Central memory CD8-positive, alpha-beta T cell (primary cell): ENCODE measurements at places on chromosomes 6 and 20.

DNA sequence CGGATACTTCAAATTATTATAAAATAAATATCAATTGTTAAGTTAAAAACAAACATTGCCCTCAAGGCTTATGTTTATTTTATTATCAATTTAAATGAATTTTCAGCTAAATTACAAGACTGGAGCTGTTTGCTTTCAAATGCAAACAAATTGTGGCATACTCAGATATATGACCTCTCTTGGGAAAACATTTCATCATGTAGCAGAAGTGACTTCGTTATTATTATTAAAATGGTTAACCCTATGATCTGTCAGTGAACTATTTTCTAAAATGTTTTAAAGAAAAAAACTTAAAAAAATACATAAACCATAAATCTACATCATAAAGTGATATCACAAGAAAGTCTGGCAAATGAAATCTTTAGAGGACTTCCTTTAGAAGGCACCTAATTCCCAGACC is 72.5 kb downstream of the MAN1A1 start:
- DNase-seq = no peak

DNA sequence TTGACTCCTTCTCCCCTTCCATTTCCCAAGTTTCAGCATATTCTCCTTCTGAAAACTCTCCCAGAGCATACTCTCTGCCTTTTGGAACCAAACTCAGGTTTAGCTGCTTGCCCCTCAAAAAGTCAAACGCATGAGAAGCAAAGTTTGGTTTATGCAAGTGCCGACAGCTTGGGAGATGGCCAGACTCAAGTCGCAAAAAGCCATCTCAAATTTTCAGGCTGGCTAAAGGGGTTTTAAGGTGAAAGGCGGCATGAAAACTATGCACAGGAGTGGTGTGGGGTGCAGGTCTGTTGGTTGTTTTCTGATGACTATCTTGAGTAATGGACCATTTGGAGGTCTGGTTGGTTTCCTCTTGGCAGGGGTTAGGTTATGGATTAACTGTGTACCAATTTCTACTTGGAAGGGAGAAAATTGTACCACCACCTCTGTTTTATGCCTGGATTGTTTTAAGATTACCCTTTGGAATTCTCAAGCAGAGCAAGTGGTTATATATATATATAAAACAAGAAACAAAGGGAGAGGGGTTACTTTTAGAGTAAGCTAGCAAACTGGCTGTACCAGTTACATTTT is 52.4 kb upstream of the SCGN start:
- DNase-seq = no peak

GRCh38 chr6:116971959-116972358 is 94.9 kb downstream of the RFX6 start:
- DNase-seq = no peak

- no peak for DNase-seq
These were observed at the start of gene JAG1 for GRCh38 chr20:10673842-10674683. JAG1 (minus strand) TSS chr20:10673999; CDS start chr20:10673530, 469 bp downstream.

DNA sequence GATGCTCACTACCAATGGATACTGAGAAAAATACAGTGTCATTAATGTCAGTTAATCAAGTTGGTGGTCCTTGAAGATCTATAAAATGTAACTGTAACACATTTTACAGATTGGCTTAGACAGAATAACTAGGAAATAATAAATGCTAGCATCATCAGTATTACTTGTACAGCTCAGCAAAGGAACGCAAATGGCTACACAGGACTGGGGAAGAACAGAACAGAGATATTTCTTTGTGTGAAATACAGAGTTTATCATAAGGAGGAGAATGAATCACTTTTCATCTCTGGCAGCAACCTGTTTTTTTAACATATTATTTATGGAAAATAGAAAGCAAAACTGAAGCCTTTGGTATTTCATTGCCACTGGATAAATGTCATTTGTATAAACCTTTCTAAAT is 8.2 kb upstream of the QKI start:
- no peak for DNase-seq

GRCh38 chr6:133553652-133554051 is 312.5 kb downstream of the EYA4 start:
- no peak for DNase-seq

GRCh38 chr6:41589223-41589622 is 43.0 kb downstream of the FOXP4 start:
- DNase-seq = no peak

DNA sequence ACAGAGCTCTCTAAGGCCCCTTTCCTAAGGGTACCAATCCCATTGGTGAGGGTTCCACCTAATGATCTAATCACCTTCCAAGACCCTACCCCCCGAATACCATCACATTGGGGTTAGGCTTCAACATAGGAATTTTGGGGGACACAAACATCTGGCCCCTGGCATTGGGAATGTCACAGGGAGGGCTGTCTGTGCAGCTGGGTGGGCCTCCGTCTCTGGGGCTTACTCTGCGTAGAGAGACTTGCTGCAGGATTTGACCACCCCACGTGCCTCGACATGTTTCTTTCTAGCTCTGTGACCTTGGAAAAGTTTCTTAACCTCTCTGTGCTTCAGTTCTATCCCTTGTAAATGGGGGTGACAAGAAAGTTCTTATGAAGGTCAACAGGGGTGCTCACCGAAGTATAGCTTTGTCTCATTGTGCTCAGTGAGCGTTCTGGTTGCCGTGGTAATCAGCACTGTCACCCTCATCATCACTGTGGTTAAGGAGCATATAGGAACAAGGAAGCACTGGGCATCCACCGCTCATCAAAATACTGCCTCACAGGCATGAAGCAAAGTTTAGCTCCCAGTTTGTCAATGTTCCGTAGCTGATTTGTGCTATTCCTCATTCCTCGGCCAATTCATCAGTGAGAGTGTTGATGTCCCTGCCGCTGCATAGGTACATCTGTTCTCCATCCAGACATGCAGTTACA is 152.8 kb downstream of the SYCP2 start:
- no peak for DNase-seq

- no peak for DNase-seq
These were observed 76.8 kb downstream of the OLIG3 start for GRCh38 chr6:137417396-137417795.

GRCh38 chr6:88246654-88247053 is 80.5 kb upstream of the CNR1 start:
- no peak for DNase-seq

DNA sequence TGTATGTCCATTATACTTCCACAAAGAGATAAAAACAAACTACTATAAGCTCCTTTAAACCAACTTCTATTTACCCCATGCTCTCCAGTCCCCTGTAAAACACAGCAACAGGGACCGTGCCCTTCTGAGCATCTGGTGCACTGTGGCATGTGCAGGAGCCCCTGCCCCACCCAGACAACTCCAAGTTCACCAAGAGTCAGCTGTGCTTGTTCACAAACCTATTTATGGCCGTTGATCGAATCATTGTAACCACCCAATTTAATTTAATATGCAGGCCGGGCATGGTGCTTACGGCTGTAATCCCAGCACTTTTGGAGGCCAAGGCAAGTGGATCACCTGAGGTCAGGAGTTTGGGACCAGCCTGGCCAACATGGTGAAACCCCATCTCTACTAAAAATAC is 13.7 kb upstream of the BLCAP start:
- no peak for DNase-seq

GRCh38 chr6:35043381-35044130 is 97.6 kb downstream of the TCP11 start:
- DNase-seq = no peak

DNA sequence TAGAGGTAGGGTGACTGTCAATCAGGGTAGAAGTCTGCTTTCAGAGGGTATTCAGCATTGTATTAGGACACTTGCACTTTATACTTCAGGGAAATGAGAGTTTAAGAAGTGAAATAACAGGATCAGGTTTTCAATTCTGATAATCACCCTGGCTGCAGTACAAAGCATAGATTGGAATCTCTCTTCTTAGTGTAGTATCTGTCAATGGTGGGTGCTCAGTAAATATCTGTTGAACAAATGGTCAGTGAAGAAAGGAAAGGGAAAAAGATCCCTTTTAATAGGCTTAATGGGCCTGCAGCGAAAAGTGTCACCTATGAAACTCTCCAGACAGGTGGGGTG is 18.7 kb downstream of the TUBB2B start:
- no peak for DNase-seq

DNA sequence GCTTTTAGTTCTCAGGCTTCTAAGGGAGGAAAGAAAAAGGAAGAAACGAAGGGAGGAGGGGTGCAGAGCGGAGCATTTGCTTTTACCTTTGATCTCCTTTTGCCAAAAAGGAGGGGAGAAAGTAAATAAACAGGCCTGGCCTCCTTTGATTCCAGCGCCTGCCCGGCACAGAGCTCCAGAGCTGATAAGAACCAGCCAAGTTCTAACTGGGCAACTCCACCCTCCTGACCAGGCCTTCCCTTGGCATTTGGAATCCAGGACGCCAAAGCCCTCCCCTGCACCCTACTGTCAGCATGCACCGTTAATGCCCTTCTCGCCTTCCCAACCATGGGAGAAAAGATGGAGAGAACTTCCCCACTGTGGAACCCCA is 120.8 kb upstream of the PTPN1 start:
- DNase-seq = no peak

- DNase-seq = no peak
These were observed 16.2 kb upstream of the SGK2 start for GRCh38 chr20:43542674-43543073.

- no peak for DNase-seq
These were observed 9.7 kb downstream of the PTCHD4 start for GRCh38 chr6:48101290-48101689.

- no peak for DNase-seq
These were observed 87.0 kb downstream of the HIVEP2 start for GRCh38 chr6:142857796-142858555.

DNA sequence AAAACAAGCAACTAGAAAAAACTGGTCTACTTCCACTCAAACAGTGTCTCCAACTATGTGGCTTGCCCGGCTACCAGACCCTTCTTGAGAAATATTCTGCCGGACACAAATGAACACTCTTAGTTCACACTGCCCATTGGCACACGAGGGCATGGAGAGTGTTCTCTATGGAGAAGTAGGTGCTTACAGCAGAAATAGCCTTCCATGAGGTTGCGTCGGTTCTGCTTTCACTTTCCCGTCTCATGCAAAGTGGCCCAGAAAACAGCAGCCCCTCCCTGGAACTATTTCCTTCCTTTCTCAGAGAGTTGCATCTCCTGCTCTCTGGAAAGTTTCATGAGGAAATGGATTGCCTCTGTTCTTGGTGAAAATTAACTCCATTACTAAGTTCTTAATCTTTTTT is 9.5 kb upstream of the HLA-DOA start:
- peak; percentile 41 for DNase-seq

DNA sequence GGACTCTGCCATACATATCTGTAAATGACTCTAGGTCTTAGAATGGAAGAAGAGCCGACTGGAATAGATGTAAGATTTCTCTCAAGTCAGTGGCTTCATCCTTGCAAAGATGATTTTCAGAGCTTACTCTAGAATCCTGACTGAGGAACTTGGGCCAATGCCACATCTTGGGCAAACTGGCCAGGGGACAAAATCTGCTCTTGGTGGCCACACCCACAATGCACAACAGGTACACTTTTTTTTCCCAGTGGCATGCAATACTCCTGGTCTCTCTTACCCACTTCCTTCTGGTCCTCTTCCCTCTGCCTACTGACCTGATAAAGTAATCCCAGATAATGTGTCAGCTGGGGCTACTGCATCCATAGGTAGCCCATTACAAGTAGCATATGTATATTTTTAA is 13.4 kb downstream of the CLIC5 start:
- no peak for DNase-seq

DNA sequence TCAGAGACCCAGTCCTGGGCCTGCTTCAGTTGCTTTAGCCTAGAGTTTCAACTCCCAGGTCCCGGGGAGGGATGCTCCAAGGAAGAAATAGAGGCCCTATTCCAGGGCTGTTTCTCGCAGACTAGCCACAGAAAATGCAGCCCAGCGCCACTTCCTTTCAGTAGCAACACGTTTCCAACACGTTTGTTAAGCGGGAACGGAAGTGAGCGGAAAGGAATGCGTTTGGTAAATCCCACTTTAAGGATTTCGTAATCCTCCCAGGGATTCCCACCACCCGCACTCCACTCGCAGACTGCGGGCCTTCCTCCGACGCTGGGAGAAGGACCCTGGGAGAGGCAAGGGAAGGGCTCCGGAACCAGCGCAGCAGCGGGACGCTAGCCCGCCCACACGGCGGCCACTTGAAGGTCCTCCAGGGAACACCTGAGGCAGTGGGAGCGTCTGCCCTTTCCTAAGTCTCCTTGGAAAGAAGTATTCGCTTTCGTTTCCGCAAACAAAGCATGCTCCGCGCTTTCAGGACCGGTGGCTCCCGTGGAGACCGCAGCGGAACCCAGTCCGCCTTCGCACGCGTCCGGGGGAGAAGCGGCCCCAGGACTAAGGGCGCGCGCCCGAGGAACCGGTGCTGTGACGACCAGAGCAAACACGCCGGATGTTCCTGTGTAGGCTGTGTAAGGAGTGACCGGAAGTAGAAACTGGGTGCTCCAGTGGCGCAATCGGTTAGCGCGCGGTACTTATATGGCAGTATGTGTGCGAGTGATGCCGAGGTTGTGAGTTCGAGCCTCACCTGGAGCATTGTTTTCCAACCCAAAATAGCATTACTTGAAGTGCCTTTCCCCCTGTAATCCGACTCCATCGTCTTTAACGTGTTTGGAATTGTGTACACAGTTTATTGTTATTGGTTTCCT is 227.6 kb upstream of the PRSS16 start:
- DNase-seq = no peak

DNA sequence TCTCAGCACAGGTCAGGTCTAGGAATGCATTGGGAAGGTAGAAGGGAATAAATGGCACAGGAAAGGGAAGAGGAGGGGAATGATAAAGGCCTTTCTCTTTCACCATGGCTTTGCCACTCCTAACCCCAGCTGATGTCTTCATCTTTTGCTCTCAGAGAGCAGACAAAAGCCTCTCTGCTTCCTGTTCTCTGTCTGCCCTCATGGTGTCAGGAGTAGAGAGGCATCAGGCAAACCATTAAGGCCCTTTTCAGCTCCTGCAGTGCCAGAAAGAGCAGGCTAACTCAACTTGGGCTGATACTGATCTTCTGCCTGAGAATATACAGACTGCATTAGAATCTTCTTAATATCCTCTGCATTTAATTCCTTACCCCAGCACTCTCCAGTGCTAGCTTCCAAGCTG is 48.0 kb upstream of the STXBP5 start:
- DNase-seq = no peak
